MM.1S (cell line): ENCODE measurements at places on chromosomes 6 and 20.

- H3K36me3 ChIP-seq = no peaks in the 10 kb centered on the region
- no peak overlapping the region for H3K4me3 ChIP-seq
- DNase-seq = no peak
- H3K4me1 ChIP-seq = no peaks in the 10 kb centered on the region
Measured at GRCh38 chr6:39197521-39197920, 31.8 kb downstream of the KCNK5 start.

GRCh38 chr6:797479-798077 lies 104.6 kb upstream of the EXOC2 start:
- H3K36me3 ChIP-seq = no peaks in the 10 kb centered on the region
- no peak overlapping the region for H3K4me3 ChIP-seq
- no peaks in the 10 kb centered on the region for H3K4me1 ChIP-seq
- H3K27ac ChIP-seq = no peak overlapping the region
- DNase-seq = peak; percentile 57

DNA sequence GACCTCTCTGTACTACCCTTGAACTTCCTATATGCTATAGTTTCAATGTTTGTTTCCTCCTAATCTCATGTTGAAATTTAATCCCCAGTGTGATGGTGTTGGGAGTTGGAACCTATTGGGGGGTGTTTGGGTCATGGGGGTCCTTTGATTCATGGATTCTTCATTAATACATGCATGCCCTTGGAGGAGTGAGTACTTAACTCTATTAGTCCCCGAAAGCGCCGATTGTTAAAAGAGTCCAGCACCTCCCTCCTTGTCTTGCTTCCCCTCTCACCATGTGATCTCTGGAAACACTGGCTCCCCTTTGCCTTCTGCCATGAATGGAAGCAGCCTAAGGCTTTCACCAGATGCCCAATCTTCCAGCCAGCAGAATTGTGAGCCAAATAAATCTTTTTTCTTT lies 31.7 kb downstream of the NCR2 start:
- peaks cover 18% of the 10 kb centered on the region for H3K27me3 ChIP-seq
- no peak overlapping the region for H3K4me3 ChIP-seq
- DNase-seq = no peak
- no peaks in the 10 kb centered on the region for H3K36me3 ChIP-seq
- H3K4me1 ChIP-seq = no peaks in the 10 kb centered on the region
- H3K27ac ChIP-seq = no peak overlapping the region

DNA sequence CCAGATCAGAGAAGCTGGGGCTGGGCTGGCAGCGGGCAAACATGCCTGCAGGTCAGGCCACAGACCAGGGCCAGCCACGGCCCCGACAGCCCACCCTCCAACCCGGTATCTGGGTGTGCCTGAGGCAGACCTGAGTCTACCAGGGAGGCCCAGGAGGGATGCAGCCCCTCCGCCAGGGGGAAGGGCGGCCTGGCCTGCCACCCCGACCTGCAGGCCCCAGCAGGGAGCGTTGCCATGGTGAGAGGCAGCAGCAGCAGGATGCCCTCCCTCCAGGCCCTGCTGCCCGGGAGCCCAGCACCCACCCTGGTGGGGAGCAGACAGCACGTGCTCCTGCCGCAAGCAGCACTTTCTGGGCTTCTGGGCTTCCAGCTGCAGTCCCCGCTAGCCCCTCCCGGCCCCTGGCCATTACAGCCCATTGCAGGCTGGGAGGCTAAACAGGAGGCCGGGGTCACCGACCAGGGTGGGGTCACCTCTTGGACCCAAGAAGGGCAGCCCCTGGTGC lies 3.8 kb upstream of the EEF1A2 start:
- H3K36me3 ChIP-seq = no peaks in the 10 kb centered on the region
- no peak for DNase-seq
- peaks cover 8% of the 10 kb centered on the region for H3K4me1 ChIP-seq
- no peak overlapping the region for H3K27ac ChIP-seq
- peaks cover 64% of the 10 kb centered on the region for H3K27me3 ChIP-seq

DNA sequence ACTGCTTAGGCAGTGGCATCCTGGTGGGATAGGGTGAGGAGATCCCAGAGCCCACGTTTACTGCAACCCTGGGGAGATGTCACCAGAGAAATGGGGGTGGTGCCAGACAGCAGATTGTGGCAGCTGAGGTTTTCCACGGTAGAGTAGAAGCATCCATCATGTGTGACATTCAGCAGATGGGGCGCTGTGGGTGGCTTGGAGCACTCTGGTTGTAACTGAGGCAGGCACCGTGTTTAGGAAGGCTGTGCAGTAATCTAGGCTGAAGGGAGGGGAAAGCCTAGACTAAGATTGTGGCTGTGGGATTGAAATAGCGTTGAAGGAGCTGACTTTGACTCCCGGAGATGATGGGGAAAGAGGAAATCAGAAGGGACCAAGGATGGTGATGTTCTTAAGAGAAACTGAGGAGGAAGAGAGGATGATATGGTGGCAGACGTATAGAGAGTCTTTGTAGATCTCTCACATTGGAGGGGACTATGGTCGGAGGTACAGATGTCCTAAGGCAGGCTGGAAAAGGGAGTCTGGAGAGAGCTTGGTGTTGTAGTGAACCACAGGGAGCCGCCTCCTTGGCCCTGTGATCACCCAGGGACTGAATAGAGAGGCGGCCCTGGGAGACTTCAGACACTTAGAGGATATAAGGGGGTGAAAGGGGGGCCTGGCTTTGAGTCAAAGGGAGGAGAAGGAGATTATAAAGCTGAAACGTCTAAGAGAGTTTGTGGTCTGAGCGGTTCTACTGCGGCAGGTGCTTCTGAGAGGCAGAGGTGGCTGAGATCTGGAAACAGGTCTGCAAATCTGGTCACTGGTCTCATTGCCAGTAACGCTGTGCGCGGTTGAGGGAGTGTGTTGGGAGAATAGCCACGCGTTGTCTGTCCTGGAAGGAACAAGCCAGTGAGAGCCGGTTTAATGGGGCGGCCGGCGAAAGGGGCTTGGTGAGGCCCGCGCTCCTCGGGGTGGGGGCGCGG lies 792 bp upstream of the MICA start:
- peak overlapping the region; percentile 73 for H3K4me3 ChIP-seq
- peak; percentile 56 for DNase-seq
- H3K27me3 ChIP-seq = no peaks in the 10 kb centered on the region
- H3K4me1 ChIP-seq = peaks cover 16% of the 10 kb centered on the region
- peak overlapping the region; percentile 38; the same call in 1 of the 2 replicates for H3K27ac ChIP-seq

DNA sequence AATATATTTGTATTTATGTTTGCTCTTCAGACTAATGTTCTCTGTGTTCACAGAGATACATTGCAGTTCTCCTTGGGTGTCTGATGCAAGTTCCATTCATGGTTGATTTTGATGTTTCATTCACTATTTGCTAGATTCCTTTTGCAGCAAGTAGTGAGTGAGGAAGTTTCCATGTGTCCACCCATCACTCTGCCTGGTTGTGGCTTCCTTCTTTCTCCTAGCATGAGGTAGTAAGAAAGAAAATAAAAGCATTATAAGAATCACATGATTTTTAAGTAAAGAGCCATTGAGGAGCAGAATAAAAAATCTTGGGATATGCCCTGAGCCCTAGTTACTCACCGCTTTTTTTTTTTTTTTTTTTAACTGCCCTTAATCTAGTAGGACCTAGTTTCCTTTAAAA lies 8.7 kb downstream of the SASH1 start:
- H3K4me1 ChIP-seq = no peaks in the 10 kb centered on the region
- no peak overlapping the region for H3K27ac ChIP-seq
- no peaks in the 10 kb centered on the region for H3K36me3 ChIP-seq
- DNase-seq = no peak

DNA sequence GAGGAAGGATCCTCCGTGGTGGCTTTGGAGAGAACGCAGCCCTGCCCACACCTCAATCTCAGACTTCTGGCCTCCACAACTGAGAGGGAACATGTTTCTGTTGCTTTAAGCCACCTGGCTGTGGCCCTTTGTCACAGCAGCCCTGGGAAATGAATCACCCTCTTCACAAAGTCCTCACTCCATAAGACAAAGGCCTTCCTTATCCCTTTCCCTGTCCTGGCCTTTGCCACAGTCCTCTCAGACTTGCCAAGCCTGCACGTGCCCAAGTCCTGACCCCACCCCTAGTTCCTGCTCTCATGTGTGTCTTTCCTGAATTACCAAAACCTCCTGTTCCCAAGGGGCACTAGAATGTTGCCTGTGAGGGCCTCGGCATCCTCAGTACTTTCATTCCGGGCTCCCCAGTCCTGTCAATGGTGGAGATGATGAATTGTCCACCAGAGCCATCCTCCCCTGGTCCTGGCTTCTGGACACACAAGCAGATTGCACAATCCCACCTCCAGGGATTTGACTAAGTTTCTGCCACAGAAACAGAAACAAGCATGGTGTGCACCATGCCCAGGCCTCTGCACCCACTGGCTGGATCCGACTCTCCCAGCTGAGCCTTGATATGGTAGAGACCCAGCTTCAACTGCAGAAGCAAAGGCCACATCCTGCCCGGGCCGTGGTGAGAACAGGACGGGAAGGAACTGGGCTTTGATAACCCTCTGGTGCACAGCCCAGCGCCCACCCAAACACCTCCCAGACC lies 232.6 kb upstream of the PDE10A start:
- H3K4me3 ChIP-seq = no peak overlapping the region
- no peaks in the 10 kb centered on the region for H3K36me3 ChIP-seq
- no peaks in the 10 kb centered on the region for H3K4me1 ChIP-seq
- DNase-seq = no peak

DNA sequence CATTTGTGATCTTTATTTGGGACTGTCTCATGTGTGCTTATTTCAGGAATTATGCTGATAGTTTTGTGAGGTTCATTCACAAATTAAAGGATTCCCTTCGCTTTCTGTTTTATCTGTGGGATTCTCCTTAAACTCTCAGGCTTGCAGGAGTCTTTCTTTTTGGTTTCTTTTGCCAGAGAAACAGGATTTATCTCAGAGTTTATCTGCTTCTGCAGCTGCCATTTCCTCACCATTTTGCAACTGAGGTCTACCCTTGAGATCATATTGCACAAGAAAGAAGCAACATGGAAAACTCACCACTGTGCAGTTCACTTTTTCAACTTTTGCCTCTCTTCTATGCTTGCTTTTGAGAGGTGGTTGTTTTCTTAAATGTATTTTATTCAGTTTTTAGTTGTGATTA lies 201.0 kb downstream of the PRL start:
- H3K27me3 ChIP-seq = no peaks in the 10 kb centered on the region
- no peaks in the 10 kb centered on the region for H3K4me1 ChIP-seq
- no peaks in the 10 kb centered on the region for H3K36me3 ChIP-seq
- DNase-seq = no peak
- no peak overlapping the region for H3K27ac ChIP-seq

- no peak overlapping the region for H3K4me3 ChIP-seq
- H3K27me3 ChIP-seq = no peaks in the 10 kb centered on the region
- no peaks in the 10 kb centered on the region for H3K4me1 ChIP-seq
- no peak for DNase-seq
- no peaks in the 10 kb centered on the region for H3K36me3 ChIP-seq
Measured at GRCh38 chr6:121330516-121330915, 3.8 kb downstream of the TBC1D32 start.

DNA sequence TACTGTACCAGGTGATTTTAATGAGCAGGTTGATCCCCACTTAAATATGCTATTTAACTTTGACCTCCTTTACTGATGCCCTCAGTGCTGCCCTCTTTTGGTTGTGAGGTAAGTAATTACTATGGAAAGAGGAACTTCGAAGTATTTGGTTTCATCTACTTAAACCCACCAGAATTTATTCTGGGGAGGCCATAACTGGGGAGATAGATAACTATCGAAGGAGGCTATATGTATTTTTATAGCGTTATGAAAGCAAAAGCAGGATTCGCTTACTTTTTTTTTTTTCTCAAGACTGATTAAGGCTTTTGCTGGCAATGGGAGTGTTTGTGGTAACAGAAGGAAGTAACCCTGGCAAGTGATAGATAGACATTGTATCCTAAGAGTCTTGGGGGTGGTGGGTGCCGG lies 168.9 kb upstream of the CENPW start:
- H3K4me1 ChIP-seq = no peaks in the 10 kb centered on the region
- H3K36me3 ChIP-seq = no peaks in the 10 kb centered on the region
- H3K27me3 ChIP-seq = no peaks in the 10 kb centered on the region
- peak overlapping the region; percentile 3; the same call in 1 of the 2 replicates for H3K4me3 ChIP-seq
